ENCODE measurements at places on chromosomes 2 and 18.

DNA sequence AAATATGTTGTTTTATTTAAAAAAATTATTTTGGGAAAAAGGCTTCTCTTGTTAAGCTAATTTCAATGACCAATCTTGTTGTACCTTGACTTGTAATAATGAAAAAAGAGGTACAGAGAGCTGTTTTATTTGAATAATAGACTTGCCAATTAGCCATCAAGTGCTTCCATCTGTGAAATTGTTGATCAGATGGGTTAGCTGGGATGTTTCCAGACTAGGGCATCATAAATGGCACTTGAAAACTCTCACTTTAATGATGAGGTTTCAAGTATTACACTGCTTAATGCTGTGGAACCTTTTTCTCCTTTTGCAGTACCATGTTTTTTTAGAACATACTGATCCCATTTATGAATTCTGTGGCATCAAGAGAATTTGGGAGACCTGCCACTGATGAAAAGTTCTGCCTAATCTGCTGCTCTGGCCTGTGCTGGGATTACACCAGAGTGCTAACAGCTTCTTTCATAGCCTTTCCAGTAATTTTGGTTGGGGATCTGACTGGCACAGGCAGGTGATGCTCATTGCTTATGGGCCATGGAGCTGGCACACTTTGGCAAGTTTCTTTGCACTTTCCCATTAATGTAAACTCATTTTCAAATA, 24.2 kb downstream of the PSMD14 start:
- no peak for DNase-seq

- DNase-seq = no peak
Observed at GRCh38 chr2:119040730-119041129, 98.7 kb downstream of the MARCO start.

- DNase-seq = no peak
Observed at GRCh38 chr2:68100189-68100588, 37.4 kb upstream of the C1D start.

DNA sequence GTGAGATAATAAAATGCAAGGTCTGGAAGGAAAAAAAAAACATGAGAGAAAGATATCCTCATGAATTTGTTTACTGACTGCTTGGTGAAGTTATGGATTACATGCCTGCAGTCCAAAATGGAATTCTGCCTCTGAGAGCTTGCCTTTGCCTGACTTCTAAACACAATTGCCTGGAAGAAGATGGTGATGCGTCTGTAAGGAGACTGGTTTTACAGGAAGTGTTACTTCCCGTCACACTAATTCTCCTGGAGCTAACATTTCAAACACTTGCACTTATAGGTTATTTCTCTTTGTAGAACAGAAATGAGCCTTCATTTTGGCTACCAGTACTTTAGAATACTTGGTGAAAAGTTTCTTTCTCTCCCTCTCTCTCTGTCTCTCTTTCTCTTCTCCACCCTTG, 884.3 kb downstream of the TSN start:
- no peak for DNase-seq

- DNase-seq = no peak
Observed at GRCh38 chr2:227834916-227835650, 21.4 kb downstream of the CCL20 start.

GRCh38 chr18:46324087-46324955, 220.1 kb downstream of the HAUS1 start:
- DNase-seq = no peak

DNA sequence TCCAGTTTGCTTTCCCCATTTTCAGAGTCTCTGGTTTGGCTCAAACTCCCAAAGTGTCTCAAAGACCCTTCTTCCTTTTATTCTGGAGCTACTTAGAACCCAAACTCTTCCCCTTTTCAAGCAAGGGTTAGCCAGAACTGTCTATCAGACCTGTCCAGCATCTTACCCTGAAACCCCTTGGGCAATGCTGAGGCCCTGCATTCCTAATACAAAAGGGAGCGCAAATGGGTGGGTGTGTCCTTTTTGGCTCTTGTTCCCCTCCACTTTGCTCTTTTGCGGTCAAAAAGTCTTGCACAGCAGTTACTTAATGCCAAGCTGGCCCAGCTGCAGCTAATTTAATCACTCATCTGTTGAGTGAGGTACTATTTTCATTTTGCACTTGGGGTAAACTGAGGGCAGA, 231.2 kb upstream of the FOSL2 start:
- DNase-seq = no peak

GRCh38 chr2:30713698-30714097, 93.5 kb downstream of the CAPN13 start:
- no peak for DNase-seq

DNA sequence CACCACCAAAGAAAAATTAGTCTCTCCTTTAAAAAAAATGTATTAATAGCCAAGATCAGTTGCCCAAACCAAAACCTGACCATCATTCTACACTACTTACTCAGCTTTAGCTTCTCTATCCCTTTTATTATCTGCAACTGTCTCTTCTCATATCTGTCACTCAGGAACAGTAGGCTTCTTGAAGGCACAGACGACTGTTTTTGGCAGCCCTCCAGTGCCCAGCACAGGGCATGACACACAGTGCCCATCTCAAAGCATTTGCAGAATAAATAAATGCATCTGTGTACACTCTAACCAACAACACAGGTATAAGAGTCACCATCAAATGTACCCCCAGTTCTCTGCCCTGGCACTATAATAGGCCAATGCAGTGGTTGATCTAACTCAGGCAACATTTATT, 117.2 kb downstream of the UXS1 start:
- DNase-seq = no peak

GRCh38 chr2:138306626-138307025, 194.9 kb upstream of the SPOPL start:
- DNase-seq = no peak

DNA sequence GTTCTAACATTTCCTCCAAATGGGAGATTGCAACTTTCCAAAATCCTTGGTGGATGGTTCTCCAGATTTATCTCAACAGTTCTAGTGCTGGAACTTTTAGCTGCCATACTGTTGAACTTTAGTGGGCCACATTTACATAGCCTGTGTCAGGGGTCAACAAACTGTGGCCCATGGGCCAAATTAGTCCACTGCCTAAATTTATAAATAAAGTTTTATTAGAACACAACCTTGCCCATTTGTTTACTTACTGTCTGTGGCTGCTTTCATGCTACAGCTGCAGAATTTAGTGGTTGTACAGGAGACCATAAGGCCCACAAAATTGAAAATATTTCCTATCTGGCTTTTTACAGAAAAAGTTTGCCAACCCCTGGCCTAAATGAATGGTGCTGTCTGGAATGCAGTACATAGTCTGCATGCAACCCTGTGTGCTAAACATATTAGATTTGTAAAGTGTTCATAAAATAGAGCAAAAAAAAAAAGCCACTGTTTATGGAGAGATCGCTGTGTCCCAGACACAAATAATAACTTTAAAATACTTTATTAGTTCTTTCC, 30.3 kb downstream of the MGAT5 start:
- DNase-seq = no peak

- no peak for DNase-seq
Observed at GRCh38 chr18:45958730-45959129, 8.4 kb downstream of the EPG5 start.

DNA sequence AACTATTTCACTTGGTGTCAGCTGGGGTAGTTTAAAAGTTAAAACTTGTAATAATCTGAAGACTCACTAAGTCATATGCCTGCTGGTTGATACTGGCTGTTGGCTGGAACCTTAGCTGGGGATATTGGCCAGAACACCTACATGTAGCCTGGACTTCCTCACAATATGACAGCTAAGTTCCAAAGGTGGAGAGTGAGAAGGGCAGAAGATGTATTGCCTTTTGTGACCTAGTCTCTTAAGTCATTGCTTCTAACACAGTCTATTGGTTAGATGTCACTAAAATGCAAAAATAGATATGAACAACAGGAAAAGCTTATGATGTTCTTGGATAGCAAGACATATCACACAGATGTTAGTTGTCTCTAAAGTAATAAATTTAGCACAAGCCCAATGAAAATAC, 113.2 kb upstream of the CHAC2 start:
- DNase-seq = no peak

DNA sequence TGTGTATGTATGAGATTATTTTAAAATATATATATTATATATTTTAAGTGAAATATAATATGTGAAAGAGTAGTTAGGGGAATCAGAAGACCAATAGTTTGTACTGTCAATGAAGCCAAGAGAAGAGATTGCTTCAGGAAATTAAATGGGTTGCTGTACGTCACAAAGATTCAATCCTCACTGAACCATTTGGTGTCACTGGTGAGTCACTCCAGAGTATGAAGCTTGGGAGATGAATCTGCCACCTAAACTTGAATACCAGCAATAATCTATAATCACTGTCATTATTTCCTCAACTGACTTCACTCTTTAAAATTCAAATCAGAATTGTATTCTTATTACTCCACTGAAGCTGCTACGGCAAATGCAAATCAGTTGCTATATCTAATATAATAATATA, 41.9 kb upstream of the SCN9A start:
- DNase-seq = no peak

DNA sequence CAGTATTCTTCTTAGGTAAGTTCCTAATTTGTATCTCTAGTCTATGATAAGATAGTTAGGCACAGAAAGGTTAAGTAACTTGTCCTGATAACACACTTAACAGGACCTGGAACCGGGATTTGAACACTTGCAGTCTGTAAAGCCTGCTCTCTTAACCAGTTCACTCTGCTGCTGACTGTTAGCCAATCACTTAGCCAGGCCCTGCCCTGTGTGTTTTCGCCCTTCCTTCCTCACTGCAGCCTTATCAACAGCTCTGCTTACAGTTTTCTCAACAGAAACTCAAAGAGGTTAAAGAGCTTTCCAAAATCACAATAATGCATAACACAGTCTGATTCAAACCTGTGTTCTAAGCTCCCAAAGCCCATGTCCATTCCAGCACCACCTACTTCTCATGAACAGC, 151.7 kb downstream of the TRABD2A start:
- no peak for DNase-seq

DNA sequence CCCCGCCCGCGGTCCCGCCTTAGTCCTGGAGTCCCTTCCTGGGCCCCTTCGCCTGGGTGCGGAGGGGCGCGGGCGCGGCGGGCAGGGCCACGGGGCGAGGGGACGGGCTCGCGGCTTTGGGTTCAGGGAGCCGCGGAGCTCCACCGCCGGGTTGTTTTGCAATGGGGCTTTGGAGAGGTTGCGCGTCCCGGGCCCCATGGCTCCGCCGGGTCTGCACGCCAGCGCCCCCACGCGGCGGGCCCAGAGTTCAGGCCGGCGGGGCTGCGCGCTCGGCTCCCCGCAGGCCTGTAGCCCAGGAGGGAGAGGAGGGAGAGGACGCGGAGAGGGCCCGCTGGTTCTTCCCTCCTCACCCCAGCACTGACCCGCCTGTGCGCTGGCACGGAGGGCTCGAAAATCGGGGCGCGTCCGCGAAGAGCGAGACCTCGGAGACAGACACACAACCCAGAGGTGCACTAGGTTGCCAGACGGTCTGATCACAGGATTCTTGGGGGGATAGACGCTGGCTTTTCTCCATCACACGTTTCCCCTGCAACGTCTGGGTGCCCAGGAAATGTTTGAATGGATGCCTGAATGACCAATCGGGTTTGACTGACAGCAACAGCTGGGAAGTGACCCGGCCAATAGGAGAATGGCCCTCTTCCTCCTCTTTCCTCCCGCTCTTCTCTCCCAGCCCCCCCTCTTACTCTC, 4.9 kb upstream of the SIX2 start:
- peak; percentile 90 for DNase-seq

GRCh38 chr2:224875153-224875552, 159.0 kb upstream of the CCDC195 start:
- no peak for DNase-seq

- no peak for DNase-seq
Observed at GRCh38 chr2:68809324-68810240, 61.6 kb downstream of the BMP10 start.

DNA sequence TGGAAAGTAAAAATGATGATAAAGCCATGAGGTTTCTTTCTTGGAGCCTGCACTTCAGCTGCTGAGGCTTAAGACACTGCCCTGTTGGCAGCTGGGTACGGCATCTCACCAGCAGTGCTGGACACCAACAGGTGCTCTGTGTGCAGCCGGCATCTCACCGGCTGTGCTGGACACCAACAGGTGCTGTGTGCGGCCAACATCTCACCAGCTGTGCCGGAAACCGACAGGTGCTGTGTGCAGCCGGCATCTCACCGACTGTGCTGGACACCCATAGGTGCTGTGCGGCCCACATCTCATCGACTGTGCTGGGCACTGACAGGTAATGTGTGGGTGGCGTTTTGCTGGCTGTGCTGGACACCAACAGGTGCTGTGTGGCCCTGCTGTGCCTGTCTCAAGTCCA, 190.8 kb downstream of the TMEM18 start:
- peak; percentile 33 for DNase-seq

- peak; percentile 48 for DNase-seq
Observed at GRCh38 chr2:128449226-128450061, 130.8 kb upstream of the HS6ST1 start.

- no peak for DNase-seq
Observed at GRCh38 chr2:219592736-219593135, 4.9 kb upstream of the STK11IP start.

DNA sequence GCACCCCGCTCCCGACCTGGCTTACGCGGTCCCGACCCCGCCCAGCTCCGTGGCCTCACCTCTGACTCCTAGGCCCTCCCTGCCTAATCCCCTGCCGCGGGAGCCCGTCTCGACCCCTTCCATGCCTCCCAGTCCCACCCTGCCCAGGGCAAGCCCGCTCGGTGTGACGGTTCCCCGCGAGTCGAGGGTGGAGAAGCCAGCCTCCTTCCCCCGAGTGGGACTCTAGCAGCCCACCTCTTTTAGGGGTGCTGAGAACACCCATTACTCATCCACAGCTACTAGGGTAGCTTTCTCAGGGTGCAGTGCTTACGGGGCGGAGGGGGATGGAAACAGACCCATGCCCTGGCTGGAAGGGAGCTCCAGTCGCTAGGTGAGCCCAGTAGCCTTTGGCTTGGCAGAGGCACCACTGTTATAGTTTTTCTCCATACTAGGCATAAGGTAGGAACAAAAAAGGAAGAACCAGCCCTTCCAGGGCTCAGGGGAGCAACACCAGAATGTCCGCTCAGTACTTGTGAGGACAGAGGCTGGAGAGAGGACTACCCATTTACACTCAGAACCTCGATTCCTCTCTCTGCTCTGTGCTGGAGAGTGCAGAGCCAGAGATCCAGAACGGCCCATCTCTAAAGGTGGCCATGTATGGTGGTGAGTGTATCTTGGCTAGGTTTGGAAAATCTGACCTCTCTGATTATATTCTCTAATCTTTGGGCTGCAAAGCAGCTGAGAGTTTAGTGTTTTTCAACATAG, 606 bp downstream of the AGBL5 start:
- DNase-seq = no peak

GRCh38 chr2:19579461-19579860, 221.0 kb upstream of the OSR1 start:
- DNase-seq = no peak

DNA sequence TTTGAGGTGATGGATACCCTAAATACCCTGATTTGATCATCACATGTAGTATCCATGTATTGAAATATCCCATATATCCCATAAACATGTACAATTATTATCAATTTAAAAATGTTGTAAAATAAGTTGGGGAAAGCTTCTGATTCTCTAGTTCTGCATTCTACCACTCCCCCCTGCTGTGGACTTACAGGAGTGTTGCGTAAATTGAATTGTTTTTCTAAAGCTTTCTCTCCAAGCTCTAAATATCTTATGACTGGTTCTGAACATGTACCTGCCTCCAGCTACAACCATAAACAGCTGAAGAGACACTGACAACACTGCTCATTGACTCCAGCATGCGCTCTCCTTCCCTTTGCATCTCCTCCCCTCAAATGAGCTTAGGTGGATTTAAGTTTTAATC, 145.2 kb downstream of the MGAT5 start:
- DNase-seq = no peak

- DNase-seq = no peak
Observed at GRCh38 chr2:104597942-104598341, 256.0 kb upstream of the POU3F3 start.

- peak; percentile 28 for DNase-seq
Observed at GRCh38 chr2:74551530-74551929, 2.2 kb downstream of the LOXL3 start.
